ENCODE measurements at places on chromosomes 3 and 15.
A peak's percentile ranks its signal among the peaks of the same experiment; 100 is the strongest.

DNA sequence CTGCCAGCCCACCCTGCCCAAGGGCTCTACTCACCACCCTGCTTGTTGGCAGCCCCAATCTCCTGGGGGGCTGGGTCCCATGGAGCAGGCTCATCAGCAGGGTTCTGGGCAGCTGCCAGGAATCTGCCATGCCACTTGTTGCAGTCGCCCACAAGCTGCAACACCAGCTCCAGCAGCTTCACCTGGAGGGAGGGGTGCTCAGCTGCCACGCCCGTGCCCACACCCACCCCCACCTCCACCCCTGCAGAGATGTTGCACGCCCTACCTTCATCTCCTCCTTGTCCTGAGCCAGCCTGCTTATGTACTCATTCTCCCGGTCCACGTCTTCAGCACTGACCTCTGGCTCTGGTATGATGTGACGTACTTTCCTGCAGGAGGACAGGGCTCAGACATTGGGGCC lies 77.9 kb upstream of the C2CD4B start:
- no peak for DNase-seq

DNA sequence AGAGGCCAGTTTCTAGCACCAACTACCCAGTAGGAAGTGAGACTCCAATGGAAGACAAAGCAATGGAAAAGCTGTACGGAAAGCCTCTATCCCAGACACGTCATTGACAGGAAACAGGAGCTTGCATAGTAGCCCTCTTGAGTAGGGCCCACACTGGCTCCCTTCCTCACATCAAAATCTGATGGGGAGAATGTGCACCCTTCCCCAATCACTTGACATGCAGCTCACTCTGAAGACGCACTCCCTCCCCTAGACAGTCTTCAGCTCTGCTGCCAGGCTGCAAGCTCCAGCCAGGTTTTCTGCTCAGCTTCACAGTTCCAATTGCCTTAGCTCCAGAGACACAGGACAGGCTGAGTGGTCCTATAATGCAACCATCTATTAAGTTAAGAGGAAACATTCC lies 567.8 kb downstream of the EPHB1 start:
- DNase-seq = no peak

- no peak for DNase-seq
These were observed 53.0 kb downstream of the PLSCR2 start for GRCh38 chr3:146416366-146416765.

DNA sequence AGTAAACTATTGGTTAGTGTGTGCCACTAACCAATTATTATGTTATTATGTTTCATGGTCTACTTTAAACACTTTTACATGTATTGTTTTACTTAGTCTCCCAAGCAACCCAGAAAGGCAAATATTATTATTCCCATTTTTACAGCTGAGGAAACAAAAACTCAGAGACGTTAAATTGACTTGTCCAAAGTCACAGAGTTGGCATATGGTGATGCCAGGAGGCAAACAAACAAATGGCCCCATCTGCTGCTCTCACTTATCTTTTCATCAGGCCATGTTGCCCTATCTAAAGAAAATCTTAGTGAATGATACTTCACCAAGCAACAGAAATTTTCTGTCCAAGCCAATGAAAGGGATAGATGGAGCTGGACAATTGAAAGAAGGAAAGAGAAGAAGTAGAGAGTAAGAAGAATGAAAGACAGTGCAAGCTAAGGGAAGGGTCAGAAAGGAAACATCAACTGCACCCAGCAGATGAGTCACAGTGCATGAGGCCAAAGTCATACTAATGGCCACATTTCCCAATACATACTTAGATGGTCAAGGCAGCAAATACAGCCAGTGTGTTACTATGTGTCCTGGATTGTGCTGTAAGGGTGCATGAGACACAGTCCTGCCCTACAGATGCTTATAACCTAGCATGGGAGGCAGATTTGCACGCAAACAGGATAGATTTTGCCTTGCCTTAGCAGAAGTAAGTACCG lies 266.9 kb downstream of the KCNMB2 start:
- no peak for DNase-seq

DNA sequence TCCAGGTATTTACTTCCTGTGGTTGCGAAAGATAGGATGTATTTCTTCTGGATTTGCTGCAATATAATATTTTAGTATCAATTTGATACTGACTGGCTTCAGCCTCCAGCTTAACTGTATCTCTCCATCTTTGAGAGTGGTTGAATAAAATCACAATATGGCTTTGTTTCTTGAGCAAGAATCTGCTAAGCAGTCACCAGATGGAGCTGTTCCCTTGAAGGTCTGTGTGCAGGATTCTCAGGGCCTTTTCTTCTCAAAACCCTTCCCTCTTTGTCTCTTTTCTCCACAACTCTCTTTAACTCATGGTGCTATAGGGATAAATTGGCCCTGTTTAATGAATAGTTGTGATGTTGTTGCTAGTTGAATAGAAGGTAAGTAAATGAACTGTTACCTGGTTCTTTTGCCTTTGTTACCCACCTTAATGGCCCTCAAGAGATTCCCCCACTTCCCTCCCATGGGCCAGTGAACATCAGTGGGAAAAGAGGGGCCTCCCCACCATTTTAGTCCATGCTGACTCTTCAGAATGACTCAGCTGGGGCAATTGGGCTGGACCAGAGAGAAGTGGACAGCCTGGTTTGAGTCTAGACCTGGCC lies 34.8 kb upstream of the RAB6B start:
- DNase-seq = peak; percentile 47

DNA sequence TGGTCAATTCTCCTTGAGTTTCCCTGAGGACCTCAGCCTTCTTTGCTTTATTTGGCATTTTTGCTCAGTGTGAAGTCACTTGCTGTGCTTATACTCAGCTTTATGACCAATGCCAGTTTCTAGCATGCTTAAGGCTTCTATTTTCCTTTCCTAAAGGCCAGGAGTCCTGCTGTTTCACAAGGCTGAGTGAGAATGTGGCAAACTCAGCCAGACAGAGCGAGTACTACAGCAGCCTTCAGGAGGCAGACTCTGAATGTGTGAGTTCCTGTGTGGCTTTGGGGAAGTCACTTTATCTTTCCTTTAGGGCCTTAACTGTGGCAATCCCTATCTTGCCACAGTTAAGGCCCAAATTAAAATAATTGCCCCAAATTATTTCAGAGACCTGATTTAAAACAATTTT lies 213.2 kb upstream of the MRPL3 start:
- no peak for DNase-seq

- no peak for DNase-seq
These were observed 18.8 kb upstream of the NRROS start for GRCh38 chr3:196620684-196621083.

GRCh38 chr3:60217156-60217911 lies 1033.9 kb downstream of the FHIT start:
- no peak for DNase-seq

GRCh38 chr3:73520931-73521461 lies 103.7 kb downstream of the PDZRN3 start:
- DNase-seq = no peak

DNA sequence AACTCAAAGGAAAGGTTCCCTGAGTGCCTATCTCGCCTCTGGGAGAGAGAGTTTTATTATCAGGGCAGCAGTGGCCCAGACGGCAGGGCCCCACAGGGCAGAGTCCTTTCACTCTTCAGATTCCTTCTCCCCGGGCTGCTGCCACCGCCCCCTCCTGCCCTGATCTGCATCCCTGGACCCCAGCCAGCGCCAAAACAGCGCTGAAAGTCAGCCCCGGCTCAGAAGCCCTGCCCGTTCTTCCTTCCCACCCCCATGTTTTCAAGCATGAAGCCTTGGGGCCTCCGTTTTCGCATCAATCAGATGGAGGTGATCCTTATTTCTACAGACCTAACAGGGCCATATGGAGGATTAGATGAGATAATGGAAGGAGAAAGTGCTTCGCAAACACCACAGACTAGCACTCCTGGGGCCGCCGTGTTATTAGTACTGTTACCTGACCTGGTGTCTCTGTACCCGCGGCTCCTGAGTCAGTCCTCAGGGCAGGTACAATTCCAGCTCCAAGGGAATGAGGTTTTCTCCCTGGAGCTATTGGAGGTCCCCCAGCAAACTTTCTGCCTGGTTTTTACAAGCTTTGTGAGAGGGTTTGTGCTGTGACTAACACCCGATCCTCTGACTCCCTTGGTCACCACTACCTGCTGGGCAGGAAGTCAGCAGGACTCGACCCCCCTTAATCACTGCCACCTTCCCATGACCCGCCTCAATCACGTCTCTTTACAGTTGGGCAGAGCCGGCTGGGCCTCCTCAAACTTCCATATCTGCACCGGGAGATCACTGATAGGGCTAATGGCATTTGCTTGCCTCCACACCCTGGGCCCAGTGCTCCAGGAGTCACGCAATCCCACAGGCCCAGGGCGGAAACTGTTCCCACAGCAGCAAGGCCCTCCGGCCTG lies 39.5 kb upstream of the TSEN2 start:
- no peak for DNase-seq

DNA sequence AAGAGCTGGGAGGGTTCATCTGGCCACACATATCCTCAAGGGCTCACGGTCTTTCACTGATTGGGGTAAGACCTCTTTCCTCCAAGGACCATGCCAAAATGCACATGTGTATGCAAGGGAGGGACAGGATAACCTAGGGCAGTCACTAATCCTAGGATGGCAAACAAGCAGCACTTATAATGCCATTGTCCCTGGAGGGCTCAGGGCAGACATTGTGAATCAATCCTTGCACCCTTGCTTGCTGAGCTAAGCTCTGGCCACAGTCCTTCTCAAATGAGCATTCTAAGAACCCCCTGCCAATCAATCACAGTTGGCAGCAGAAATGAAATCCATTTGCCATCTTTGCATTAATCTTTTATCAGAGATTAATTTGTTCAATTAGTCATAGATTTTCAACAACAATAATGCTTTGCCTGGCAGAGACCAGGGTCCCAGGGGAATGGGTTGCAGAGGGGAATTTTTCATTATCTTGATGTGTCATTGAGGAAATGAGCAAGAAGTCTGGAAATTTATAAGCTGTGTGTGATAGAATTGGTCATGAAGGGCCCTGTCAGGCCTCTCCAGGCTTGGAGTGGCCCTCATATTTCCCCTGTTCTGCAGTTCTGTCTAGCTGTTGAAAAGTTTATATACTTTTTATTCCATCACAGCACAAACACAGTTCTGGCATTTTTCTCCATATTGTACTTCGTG lies 57.2 kb upstream of the KY start:
- no peak for DNase-seq

DNA sequence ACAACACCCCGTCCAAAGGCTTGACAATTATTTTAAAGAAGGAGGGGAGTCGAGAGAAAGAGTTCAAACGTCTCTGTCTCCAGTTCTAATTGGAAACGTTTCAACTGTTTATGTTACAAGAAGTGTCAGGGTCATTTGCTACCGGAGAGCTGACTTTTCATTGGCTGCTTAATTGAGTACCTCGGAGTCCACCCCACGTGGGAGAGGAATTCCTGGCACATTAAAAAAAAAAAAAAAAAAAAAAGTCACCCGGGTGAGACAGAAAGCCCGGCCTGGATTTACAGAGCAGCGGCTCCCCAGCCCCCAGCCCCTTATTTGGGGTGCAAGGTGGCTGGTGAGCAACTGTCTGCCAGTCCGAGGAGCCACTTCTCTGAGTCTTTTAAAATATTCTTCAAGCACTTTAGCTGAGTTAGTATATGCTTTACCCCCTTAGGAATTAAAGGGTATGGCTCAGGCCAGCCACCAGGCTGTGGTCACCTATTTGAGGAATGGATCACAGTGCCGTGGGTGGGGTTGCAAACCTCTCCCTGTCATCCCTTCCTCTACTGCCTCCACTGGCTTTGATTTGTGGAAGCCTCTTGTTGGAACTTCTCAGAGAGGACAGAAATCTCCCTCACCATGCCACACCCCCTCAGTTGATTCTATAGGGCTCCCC lies 3.9 kb upstream of the TLE3 start:
- DNase-seq = peak; percentile 93

GRCh38 chr3:53230789-53231188 lies 25.0 kb downstream of the TKT start:
- DNase-seq = no peak

DNA sequence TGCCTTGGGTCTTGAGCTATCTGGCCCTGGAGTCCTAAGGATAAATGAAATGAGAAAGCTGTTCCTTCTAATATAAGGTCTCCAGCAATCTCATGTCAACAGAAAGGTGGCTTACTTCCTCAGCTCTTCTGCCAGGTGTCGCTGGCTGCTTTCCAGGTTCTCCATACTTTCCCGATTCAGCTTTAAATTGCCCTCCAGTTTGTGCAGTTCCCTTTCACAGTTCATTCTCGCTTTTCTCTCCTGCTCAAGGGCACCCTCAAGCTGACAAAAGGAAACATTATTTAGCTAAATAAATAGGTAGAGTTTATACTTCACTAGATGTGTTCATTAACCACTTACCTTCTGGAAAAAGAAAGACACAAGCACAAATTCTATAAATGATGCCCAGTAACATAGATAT lies 73.0 kb downstream of the MYH15 start:
- no peak for DNase-seq

DNA sequence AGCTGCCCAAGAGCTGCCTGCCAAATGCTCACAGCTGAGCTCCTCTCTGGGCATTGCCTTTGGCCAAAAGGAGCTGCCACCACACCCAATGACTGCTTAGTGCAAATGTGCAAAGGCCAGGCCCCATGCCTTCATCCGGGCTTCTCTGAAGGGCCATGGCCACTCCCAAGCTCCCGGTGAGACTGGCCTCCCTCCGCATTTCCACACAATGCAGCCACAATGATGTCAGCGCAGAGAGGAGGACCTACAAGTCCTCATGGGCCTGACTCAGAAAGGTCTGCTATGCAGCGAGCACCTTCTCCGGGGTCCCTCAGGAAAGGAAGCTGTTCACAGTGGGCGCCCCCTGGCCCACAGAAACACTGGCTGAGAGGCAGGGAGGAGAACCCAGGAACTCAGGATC lies 12.7 kb downstream of the OXTR start:
- no peak for DNase-seq

- DNase-seq = no peak
These were observed 256.0 kb upstream of the CBLB start for GRCh38 chr3:106124818-106125217.

GRCh38 chr3:120416868-120417267 lies 33.9 kb downstream of the FSTL1 start:
- no peak for DNase-seq

- no peak for DNase-seq
These were observed 66.9 kb downstream of the FOXB1 start for GRCh38 chr15:60070838-60071493.

- DNase-seq = no peak
These were observed 15.3 kb upstream of the RTP4 start for GRCh38 chr3:187352581-187353575.

Measured in SK-N-MC (cell line).